ENCODE measurements at places on chromosomes 16 and 17. TPM values are rescaled to one million over a fixed set of nuclear protein-coding genes. Genes with fewer than 3 reads are reported as not detected.

The ASGR1 gene
- total RNA-seq: 4.3 TPM

The CACNG1 gene
- total RNA-seq: not detected

DNA sequence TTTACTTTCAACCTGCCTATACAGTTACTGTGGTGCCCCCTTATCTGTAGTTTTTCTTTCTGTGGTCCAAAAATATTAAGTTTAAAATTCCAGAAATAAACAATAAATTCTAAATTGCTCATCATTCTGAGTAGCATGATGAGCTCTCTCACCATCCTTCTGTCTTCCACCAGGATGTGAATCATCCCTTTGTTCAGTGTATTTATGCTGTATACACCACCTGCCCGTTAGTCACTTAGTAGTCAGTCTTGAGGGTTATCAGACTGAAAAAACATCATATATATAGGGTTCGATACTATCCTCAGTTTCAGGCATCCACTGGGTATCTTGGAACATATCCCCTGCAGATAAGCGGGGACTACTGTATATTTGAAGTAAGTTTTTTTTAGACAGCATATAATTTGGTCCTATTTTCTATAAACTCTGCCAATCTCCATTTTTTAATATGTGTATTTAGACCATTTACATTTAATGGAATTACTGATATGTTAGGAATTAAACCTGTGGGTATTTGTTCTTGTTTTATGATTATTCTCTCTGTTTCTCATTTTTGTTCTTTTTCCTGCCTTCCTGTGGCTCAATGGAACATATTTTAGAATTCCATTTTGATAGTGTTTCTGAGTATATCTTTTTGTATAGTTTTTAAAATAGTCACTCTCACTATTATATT, 31.0 kb downstream of the TBX21 start:
- H3K27ac ChIP-seq: no peak overlapping the region
- peaks cover 12% of the 10 kb centered on the region for H3K27me3 ChIP-seq
- no peaks in the 10 kb centered on the region for H3K4me1 ChIP-seq
- DNase-seq: no peak
- no peak overlapping the region for H3K4me3 ChIP-seq

DNA sequence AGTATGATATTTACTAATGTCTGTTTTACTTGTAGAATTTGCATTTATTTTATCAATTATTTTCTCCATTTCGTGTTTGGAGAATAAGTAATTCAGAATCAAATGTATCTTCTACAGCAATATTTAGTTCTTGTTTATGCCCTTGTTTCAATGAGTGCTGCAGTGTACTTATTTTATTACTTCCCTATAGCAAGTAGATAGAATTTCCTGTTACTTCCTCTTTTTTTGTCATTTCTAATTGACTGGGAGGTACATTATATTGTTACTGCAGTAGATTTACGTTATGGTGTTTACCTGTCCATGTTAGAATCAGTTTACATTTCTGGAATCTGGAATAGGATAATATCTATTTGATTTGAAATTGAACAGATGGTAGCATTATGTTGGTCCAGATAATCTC, 71.2 kb downstream of the OMG start:
- H3K36me3 ChIP-seq: peaks cover 37% of the 10 kb centered on the region
- no peak for DNase-seq
- H3K27ac ChIP-seq: no peak overlapping the region
- H3K4me3 ChIP-seq: no peak overlapping the region

- H3K4me3 ChIP-seq: no peak overlapping the region
- peaks cover 17% of the 10 kb centered on the region for H3K4me1 ChIP-seq
- no peak overlapping the region for H3K27ac ChIP-seq
- H3K36me3 ChIP-seq: no peaks in the 10 kb centered on the region
Measured at GRCh38 chr17:40490289-40490853, 11.1 kb downstream of the TNS4 start.
